AG10803 (cell line): ENCODE measurements at places on chromosomes 5 and 9.

- DNase-seq = peak; percentile 92
Observed at GRCh38 chr9:613771-614347, 227.6 kb upstream of the DMRT1 start.

DNA sequence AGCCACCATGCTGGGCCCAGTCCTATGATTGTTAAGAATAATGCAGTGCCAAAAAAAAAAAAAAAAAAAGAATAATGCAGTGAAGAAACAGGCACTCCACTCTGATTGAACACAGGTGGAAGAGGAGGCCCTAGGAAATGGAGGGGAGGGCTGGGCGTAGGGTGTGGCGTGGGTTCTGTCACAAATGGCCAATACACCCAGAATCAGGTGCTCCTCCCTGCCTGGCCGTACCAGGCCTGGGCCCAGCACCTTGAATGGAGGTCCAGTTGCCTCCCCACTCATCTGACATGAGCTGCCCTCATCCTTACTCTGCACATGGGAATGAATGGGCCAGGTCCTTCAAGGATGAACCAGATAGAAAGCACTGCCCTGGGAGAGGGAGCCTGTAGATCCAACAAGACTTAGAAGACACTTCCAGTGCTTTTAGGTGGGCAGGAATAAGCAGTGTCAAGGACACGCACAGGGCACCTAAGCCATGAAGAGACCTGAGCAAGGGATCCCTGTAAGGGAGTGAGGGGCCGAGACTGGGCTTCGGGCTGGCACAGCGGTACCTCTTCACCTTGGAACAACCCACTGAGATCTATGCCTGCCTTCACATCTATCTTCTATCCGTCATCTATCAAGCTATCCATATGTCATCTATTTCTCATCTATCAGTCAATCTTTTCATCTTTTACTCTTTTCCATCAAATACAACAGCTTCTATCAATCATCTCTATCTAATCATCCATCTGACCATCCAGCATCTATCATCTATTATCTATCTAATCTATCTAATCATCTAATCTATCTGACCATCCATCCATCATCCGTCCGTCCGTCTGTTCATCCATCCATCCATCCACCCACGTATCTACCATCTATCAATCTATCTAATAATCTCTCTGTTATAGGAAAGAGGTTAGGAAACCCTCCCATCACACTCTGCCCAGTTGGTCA, 15.9 kb downstream of the NINJ1 start:
- no peak for DNase-seq

- DNase-seq = no peak
Observed at GRCh38 chr9:71816916-71817451, 48.7 kb upstream of the CEMIP2 start.

DNA sequence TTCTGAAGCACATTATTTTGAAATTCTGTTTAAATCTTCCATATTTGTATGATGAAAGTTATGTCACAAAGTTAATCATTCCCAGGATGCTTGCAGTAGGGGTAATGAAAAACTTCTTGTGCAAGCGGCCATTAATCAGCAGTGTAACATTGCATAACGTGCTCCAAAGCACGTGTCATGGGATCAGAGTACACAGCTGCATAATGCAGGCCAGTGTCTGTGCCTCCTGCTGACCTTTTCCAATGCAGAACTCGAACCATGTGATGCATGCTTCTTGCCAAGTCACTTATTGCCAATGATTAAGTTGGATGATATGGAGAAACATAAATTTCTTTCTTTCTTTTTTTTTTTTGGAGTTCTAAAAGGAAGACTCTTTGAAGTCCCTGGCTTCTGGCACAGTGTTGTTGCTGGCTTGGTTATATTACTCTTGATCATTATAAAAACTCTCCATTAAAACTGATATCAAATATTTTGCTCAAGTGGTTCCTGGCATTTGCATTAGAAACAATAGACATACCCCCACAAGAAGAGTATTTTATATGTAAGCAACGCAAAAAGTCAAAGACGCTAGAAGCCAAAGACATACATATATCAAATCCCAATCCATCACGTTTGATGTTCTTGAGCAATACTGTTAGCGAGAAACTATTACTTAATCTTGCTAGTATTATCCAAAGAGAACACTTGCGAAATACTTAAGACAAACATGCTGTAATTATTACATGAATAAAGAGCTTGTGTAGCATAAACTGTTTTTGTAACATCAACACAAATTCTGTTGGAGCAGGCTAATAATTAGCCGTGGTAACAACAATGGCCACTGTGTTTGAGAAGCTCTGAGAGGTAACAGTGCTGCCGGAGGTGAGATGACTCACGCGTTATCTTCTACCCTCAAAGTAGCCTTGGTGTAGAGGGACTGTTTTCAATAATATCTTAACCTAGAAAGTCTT, 164.2 kb downstream of the AUH start:
- peak; percentile 99 for DNase-seq

GRCh38 chr5:2557435-2557834, 194.0 kb downstream of the IRX2 start:
- DNase-seq = no peak

DNA sequence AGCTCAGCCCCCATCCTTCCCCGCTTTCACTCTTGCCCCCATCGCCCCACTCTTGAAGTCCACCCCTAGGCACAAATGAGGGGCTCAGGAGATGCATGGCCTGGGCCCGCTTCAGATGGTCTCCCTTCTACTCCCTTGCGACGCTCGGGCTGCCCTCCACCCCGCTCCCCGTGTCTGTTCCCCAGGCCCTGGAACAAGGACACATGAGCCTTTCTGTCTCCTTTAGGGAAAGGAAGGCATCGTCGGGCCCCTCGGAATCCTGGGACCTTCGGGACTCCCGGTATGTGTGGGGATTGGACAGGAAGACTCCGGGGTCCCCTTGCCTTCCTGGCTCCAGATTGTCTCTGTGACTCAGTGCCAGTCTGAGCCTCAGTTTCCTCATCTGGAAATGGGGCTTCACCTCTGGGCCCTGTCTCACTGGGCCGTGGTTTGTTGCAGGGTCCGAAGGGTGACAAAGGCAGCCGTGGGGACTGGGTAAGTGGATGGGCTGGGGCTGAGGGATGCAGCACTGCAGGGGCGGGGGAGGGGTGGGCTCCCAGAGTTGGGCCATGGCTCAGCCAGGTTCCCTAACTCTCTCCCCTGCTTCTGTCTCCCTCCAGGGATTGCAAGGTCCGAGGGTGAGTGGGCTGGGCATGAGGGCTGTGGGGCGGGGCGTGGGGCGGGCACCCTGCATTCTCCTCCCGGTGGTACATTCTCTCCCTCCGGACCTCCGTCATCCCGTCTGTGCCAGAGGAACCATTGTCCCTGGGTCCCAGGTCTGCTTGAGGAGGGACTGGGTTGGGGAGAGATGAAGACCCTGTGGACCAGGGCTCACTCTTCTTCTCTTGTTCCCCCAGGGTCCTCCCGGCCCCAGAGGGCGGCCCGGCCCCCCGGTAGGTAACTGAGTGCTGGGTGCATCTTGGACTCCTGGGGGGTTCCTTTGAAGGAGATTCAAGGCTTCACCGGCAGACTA, 21.8 kb upstream of the ORM1 start:
- DNase-seq = no peak

- peak; percentile 92 for DNase-seq
Observed at GRCh38 chr9:92535940-92536850, at the start of gene ECM2. Gene ECM2, minus strand, starts transcription at chr9:92535990. Its CDS starts 13,124 bp downstream, at chr9:92522866.

DNA sequence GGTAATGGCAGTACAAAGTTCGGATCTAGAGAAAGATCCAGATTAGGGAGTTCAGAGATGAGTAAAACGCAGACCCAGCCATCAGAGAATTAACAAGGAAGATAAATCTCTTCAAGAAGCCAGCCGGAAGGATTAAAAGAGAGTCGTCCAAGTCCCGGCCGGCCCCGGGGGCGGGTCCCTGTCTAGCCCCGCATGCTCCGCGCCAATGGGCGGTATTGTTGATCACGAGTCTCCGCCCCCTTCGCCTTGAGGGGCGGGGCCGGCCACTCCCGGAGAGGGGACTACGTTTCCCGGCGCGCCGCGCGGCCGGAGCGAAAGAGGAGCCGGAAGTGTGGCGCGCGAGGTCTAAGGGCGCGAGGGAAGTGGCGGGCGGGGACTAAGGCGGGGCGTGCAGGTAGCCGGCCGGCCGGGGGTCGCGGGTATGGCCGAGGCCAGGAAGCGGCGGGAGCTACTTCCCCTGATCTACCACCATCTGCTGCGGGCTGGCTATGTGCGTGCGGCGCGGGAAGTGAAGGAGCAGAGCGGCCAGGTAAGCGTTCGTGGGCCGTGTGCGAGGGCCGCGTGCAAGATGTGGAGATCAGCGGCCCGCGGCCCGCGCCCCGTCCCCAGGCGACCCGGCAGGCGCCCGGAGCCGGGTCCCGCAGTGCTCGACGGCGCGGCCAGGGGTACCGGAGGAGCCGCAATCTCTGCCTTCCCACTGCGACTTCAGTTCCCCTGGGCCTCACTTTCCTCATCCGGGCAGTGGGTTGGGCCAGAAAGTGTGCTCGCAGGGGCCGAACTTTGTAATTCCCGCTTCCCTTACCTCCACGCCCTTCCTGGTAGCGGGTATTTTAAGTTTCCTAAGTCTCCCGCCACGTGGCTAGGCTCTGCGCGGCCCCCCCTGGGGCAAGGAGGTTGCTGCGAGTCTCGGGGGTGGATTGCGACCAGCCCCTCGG, at the start of gene TCOF1:
Gene TCOF1, plus strand, starts transcription at position 372 of the 935 bp plus-strand sequence. Its CDS starts 50 bp downstream, at position 422.
- DNase-seq = peak; percentile 89

GRCh38 chr5:2666081-2666480, 85.4 kb downstream of the IRX2 start:
- DNase-seq = no peak

DNA sequence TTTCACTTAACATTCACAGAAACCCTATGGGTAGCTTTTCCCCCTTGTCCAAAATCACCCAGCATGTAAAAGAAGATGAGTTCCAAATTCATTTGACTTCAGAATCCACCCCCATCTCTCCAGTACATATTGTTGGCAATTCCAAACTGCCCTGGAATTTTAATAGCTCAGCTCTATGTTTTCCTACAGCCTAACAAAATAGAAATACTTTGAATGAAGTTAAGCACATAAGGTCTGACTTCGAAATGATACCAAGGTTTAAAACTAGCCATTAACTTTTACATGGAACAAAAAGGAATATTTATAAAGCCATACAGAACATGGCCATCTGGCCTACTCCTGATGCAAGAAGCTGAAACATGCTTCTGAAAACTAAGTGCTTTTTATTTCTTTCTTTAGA, 634.3 kb downstream of the PDE4D start:
- DNase-seq = no peak

- DNase-seq = peak; percentile 14
Observed at GRCh38 chr5:40442346-40442745, 237.4 kb upstream of the PTGER4 start.

DNA sequence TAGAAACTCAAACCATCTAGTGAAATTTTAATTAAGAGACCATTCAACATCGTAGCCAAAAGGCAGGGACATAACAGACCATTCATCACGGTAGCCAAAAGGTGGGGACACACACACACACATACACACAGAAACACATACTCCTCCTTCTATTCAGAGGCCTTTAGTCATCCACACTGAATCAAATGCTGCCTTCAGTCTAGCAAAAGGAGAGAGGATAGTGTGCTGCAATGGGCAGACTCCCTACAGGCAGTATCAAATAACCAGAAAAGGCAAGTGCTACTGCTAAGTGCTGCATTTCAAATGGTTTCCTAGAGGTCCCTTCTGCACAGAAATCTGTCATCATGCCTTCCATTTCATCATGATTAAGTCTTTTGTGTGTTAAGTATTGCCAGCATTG, 303.9 kb downstream of the TRIM32 start:
- DNase-seq = no peak

DNA sequence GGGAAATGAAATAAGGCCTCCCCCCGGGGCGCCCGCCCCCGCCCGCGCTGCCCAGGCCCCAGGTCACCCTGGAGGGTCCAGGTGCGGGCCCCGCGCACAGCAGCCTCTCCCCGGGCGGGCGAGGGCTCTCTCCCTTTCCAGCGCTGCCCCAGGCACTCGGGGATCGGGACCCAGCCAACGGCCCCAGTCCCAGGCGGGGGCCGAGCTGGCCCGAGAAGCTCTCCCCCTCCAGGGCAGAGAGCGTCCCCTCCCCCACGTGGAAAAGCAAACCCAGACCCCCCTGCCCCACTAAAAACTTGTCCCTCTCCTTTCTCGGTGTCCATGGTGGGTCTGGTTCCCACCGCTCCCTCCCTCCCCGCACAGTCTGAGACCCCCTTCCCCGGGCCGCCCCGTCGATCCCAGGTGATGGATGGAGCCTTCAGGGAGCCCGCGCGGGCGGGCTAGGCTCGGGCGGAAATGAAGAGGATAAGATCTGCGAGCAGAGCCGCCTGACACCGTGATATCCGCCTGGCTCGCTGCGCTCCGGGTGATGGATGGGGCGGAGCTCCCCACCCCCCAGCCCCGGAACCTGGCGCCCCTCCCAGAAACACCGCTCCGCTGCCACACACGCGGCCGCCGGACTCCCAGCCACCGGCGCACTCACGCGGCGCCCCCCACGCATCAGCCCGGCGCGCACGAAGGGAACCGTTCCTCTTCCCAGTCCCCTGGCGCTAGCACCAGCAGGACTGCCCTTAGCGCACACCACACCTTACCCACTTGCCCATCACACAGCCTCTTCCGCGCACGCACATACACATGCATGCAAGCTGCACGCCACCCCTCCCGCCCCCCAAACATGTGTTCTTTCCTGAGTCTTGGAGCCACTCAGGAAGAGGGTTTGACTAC, 81.7 kb upstream of the ZBTB43 start:
- no peak for DNase-seq

DNA sequence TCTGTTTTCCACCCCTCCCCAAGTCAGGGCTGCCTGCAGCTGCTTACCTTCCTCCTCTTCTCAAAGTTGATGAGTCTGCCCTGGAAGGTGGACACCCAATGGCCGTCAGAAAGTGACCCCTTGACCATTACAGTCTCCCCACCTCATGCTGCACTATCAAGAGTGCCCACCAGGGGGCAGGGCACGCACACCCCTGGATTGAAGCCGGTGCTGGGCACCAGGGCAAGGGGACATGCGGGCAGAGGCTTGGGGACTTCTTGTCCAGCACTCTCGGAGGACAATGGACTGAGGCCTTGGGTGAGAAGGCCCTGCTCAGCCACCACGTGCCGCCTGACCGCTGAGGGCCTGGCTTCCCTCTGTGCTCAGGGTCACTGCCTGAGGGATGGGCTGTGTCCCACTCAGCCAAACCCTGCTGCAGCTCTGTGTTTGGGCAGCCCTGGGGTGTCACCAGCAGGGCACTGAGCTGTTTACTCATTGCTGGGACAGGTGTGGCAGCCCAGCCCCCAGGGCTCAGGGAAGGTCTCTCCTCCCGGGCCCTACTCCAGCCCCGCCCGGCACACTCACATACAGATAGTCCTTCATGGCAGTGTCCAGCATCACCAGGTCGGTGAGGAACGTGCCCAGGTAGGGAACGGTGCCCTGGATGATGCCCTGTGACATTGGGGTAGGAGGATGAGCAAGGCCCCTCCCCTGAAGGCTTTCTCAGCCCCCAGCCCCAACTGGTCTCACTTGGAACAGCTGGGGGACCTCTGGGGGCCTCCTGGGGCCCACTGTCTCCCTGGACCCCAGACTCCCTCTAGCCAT, 17.7 kb downstream of the RALGDS start:
- peak; percentile 30 for DNase-seq

- peak; percentile 35 for DNase-seq
Observed at GRCh38 chr5:180467028-180467975, 26.9 kb upstream of the CNOT6 start.

GRCh38 chr9:116933251-116933650, 246.1 kb downstream of the TRIM32 start:
- DNase-seq = no peak

GRCh38 chr9:107222020-107222522, 61.0 kb upstream of the RAD23B start:
- no peak for DNase-seq
